ENCODE measurements at places on chromosomes 7 and 10.

DNA sequence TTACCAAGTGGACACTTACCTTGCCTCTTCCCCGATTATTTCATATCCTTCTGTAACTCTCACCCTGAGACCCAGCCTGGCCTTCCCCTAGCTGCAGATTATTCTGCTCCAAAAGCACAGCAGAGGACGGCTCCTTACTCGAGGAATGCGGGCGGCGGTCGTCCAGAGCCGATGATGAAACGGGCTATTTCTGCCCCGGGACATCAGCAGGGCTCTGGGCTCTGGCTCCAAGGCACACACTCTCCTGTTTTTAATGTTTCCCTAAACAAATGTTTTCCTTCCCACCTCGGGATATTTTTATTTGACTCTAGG lies 343 bp upstream of the C10orf71 start:
- no peak for DNase-seq

- no peak for DNase-seq
These were observed 10.3 kb downstream of the PI4K2A start for GRCh38 chr10:97650726-97651125.

DNA sequence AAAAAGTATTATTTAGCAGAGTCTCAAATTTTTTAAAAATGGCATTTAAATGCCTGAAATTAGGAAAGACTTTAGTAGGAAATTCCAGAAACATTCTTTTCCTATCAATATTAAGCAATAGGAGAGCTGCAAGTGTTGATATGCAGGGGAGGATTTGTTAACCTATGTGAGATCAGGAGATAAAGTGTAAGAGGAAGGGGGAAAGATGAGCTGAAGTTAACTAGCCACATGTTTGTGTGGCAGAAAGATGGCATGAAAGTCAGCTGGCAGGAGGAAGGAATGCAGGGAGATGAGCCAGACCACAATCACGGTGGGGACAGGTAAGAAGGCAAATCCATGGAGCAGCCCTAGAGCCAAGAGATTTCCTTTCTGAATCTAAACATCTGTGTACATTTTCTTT lies 303.6 kb downstream of the MAGI2 start:
- no peak for DNase-seq

DNA sequence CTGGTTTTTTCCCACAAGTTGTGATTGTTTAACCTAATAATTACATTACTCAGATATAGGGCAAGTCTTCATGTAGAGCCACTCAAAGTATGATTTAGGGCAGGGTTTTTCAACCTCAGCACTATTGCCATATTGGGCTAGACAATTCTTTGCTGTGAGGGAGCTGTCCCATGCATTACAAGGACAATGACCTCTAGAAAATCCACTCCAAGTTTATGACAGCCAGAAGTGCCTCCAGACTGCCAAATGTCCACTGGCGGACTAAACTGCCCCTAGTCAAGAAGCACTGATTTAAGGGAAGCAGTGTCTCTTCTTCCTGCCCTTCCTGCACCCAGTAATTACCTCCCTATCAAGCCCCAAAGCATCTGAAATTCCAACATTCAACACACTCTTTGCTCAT lies 54.4 kb downstream of the ZNF800 start:
- no peak for DNase-seq

- peak; percentile 31 for DNase-seq
These were observed 5.7 kb downstream of the GLRX3 start for GRCh38 chr10:130141878-130142277.

- no peak for DNase-seq
These were observed 6.4 kb downstream of the MAFK start for GRCh38 chr7:1536743-1537534.

DNA sequence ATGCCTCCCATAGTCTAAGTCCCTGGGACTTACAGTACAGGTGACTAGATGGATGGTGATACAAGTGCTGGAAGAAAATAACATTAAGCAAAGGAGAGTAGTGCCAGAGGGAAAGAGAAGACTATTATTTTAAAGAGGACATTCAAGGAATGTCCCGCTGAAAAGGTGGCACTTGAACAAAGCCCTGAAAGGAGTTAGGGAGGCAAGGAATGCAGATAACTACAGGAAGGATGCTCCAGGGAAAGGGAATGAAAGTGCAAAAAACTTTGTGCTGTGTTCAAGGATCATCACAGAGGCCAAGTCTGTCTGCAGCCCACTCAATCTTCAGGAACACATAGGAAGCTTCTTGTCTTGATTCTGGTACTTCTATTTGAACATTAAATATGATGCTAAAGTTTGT lies 14.9 kb downstream of the ANKMY2 start:
- no peak for DNase-seq

DNA sequence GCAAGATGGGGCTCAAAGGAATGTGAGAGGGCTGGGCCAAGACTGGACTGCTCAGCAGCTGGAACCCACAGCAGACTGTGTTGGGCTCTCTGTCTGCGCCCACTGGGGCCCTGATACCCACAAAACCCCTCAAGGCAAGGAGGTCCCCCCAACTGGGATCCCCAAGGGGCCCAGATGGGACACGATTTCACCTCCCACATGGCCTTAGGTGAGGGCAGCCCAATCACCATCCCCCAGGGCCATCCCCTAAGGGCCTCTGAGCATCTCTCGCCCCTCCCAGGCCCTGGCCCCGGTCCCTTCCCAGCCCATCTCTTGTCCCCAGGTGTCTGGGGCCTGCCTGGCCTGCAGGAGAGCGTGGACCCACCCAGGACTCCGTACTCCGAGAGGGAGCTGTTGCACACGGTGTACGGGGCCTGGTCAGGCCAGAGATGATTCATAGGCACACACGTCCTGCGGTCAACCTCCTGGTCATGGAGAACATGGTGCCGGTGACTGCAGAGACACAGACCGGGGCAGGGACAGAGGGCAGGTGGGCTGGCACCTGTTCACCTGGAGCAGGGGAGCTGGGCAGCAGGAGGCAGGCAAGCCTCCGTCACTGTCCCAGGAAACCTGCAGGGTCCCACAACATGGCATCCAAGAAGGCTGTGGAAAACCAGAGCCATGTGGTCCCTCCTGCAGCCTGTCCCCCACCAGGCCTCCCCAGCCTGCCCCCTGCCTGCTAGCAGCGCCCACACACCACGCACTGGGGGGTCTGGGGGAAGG lies 21.6 kb downstream of the OGDHL start:
- peak; percentile 18 for DNase-seq

DNA sequence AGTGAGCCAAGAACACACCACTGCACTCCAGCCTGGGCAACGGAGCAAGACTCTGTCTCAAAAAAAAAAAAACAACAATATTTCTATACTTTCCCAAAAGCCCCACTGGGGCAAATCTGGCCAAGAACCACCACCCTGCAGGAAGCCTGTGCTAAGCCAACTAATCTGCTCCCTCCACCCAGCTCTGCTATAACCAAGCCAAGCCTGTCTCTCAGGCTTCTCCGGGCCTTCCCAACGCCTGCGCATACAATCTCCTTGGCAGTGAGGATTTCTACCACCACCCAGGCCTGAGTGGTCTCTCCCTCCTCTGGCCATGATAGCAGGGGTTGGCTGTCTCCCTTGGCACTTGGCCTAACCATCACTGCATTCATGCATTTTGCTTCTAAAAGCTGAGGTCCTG lies 14.2 kb downstream of the DDX56 start:
- no peak for DNase-seq

- DNase-seq = no peak
These were observed 75.8 kb upstream of the LRRC17 start for GRCh38 chr7:102836977-102837376.

GRCh38 chr7:26280097-26280496 lies 11.6 kb upstream of the SNX10 start:
- DNase-seq = no peak

GRCh38 chr7:13078105-13078504 lies 390.7 kb downstream of the ARL4A start:
- DNase-seq = no peak

DNA sequence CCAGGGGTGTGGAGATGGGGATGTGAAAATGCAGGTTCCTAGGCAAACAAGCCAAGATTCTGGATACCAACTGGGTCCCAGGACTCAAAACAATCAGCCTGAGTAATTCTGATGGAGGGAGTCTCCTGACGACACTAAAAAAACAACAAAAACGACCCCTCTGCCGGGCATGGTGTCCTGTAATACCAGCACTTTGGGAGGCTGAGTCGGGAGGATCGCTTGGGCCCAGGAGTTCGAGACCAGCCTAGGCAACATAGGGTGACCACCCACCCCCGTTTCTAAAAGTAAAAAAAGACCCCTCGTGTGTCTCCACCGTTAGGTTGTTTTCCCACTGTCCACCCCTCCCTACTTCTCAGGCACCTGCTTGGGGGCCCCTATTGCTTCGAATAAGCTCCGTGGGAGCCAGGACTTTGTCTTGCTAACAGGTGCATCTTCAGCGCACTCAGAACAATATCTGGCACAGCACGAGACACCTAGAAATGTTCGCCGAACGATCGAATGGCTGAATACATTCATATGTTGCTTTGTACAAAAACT lies 743 bp upstream of the NRF1 start:
- DNase-seq = peak; percentile 28

GRCh38 chr7:78620920-78621319 lies 822.3 kb downstream of the PHTF2 start:
- no peak for DNase-seq

DNA sequence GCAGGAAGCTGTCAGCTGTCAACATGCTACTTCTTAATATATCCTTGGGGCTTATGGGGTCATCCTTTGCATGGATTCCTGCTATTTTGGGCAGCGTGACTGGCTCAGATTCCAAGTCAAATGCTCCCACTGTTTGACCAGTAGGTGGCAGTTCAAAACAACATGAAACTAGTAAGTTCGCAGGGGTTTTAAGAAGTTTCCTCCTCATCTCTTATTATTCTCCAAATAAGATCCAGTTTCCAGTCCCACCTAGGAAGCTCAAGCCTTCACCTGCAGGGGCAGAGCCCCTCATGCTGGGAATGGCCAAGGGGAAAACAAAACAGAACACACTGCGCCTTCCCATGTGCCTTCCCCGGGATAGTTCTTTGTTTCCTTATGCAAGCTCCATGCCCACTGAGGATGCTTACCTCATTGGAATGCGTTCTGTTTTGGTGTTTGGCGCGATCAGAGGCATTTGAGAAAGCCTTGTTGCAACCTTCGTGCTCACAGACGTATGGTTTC lies 259.8 kb downstream of the GLI3 start:
- no peak for DNase-seq

GRCh38 chr10:120573355-120573754 lies 116.3 kb downstream of the PLPP4 start:
- DNase-seq = no peak

DNA sequence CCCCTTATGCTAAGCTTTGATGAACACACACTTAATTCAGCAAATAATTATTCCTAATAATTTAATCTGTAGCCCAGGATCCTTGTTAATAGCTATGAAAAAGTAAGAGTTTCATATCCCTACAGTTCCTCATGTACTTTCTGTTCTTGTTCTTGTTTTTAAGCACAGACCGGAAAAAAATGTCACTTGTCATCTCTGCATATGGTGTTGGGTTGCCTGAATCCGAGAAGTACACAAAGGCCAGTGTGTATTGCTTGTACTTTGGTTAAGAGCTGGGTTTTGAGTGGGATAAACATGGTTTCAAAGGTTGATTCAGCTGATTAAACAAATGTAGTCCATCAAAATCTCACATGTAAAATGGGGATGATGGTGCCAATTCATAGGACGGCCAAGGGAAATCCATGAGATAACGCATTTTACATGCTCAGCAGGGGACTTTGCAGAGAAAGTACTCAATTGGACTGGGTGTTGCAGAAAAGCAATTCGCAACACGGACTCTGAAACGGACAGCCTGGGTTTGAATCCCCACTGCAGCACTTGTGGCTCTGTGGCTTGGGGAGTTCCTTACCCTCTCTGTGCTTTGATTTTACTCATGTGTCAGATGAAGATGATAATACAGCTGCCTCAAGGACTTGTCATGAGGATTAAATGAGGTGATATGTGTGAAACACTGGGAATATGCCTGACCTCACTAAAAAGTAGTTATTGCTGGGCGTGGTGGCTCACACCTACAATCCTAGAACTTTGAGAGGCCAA lies 71.7 kb downstream of the MAP3K8 start:
- DNase-seq = no peak

- no peak for DNase-seq
These were observed 410.4 kb downstream of the INHBA start for GRCh38 chr7:41292487-41292886.

- DNase-seq = no peak
These were observed 199.0 kb upstream of the CTBP2 start for GRCh38 chr10:125359401-125359800.

- no peak for DNase-seq
These were observed 136.3 kb downstream of the POLR1F start for GRCh38 chr7:19572566-19572965.

DNA sequence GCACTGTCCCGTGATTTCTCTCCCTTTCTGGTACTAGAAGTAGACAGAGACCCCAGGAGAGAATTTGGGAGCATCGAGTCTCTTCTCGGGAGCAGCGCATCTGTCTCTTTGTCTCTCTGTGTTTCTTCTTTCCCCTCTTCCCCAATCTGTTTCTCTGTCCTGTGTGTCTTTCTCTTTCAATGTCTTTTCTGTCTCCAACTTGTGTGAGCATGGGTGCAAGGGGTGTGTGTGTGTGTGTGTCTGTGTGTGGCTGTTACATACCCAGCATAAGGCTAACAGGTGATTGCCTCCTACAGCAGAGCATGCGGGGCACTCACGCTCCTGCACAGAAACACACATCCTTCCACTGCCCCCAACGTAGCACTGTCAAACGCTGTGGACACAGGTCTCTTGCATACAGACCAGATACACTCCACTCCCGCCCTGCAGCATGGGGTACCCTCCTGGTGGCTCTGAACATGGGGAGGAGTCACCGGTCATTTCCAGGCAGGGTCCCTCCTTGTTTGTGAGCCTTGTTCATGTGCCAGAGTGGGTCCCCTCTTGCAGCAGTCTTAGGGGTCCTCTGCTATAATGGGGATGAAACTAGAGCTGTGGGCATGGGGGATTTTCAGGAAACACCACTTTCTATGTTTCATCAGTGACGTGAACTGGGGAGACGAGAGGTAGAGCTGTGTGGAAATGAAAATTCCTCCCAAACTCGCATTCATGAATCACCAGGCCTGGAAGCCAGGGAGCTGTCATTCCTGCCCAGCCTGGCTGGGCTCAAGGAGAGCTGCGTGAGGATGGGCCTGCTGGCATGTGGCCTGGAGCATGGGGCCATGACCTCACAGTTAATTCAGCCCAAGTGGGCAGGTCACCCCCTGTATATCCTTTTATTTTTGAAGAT lies 980 bp downstream of the ADAMTS14 start:
- DNase-seq = no peak

DNA sequence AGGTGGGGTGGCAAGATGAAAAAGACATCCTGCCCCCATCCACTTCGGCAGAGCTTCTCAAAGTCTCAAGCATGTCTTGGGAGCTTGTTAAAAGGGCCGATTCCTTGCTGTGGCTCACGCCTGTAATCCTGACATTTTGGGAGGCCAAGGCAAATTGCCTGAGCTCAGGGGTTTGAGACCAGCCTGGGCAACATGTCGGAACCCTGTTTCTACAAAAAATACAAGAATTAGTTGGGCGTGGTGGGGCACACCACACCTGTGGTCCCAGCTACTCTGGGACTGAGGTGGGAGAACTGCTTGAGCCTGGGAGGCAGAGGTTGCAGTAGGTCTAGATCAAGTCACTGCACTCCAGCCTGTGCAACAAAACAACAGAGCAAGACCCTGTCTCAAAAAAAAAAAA lies 14.5 kb downstream of the TRIM8 start:
- no peak for DNase-seq

GRCh38 chr7:74379938-74380337 lies 73.8 kb upstream of the GTF2IRD1 start:
- no peak for DNase-seq

Data from activated CD8-positive, alpha-beta T cell treated with anti-CD3 and anti-CD28 coated beads, Interleukin-2, amount 10 ng/mL, durations not matched to agents 7 days and 5 days (primary cell).